Thymus (tissue), 14 donors: ENCODE measurements at places on chromosomes 1 and 21. TPM values are rescaled to one million over a fixed set of nuclear protein-coding genes. Genes with fewer than 3 reads are reported as not detected.

The TACSTD2 gene
- total RNA-seq = 2.9 TPM

The LCE1D gene
- total RNA-seq = not detected

DNA sequence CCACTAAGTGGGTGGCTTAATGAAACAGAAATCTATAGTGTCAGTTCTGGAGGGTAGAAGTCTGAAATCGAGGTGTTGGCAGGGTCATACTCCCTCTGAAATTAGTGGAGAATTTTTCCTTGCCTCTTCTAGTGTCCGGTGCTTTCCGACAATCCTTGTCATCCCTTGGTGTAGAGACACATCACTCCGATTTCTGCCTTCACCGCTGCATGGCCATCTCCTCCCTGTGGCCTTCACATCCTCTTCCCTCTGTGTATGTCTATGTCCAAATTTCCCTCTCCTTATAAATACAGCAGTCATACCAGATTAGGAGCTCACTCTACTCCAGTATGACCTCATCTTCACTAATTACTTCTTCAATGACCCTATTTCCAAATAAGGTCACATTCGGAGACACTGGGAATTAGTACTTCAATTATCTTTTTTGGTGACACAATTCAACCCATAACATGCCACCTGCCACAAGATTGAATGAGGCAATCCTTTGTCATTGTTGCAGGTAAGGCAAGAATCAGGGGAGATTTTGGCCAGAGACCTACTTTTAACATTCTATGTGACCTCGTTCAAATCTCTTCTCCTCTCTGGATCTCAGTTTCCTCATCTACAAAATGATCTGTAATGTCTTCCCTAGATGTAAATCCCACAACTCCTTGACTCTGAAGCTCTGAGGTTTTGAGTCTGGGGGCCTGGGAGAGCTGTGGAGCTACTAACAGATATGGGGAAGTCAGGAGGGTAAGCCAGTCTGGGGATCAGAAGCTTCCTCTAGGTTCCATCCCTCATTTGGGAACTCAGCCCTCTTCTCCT, 16.1 kb downstream of the NAV1 start:
- no peaks in the 10 kb centered on the region for H3K4me1 ChIP-seq
- H3K36me3 ChIP-seq = no peaks in the 10 kb centered on the region
- peaks cover 7% of the 10 kb centered on the region for H3K27me3 ChIP-seq
- H3K4me3 ChIP-seq = no peak overlapping the region
- DNase-seq = no peak

DNA sequence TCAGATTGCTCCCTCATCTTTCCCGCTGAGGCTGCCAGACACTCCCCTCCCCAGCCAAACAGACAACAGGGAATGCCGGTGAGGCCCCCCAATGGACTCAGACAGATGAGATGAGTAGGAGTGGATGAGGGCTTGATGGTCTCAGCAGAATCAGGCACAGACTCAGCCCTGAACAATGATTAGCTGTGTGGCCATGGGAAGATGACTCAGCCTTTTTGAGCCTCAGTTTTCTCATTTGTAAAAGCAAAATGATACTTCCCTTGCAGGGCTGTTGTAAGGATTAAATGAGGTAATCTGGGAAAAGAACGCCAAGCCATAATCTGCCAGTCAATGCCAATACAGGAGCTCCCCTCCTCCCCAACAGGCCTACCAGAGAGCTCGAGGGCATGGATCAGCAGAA, 12.4 kb downstream of the C1orf198 start:
- no peak overlapping the region for H3K27ac ChIP-seq
- no peaks in the 10 kb centered on the region for H3K36me3 ChIP-seq
- H3K27me3 ChIP-seq = no peaks in the 10 kb centered on the region
- no peak for DNase-seq

DNA sequence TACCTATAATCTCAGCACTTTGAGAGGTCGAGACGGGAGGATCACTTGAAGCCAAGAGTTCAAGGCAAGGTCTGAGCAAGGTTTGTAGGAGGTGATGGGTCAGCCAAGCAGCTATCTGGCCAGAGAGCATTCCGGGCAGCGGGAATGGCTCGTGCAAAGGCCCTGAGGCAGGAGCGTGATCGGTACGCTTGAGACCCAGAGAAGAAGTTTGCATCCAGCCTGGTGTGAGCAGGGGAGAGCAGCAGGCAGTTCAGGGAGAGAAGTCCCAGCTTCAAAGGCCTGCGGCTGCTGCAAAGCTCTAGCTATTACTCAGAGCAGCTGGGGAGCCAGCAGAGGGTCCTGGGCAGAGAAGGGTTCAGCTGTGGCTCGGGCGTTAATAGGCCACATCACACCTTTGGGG, 5.1 kb upstream of the SRARP start:
- H3K4me1 ChIP-seq = no peaks in the 10 kb centered on the region
- H3K36me3 ChIP-seq = no peaks in the 10 kb centered on the region
- H3K27ac ChIP-seq = no peak overlapping the region
- H3K4me3 ChIP-seq = no peak overlapping the region
- no peaks in the 10 kb centered on the region for H3K27me3 ChIP-seq
